ENCODE measurements at places on chromosomes 1 and 21.

- no peak for DNase-seq
Measured at GRCh38 chr1:29889776-29890175, 653.5 kb downstream of the PTPRU start.

- no peak for DNase-seq
Measured at GRCh38 chr1:5928714-5929400, 63.4 kb downstream of the NPHP4 start.

DNA sequence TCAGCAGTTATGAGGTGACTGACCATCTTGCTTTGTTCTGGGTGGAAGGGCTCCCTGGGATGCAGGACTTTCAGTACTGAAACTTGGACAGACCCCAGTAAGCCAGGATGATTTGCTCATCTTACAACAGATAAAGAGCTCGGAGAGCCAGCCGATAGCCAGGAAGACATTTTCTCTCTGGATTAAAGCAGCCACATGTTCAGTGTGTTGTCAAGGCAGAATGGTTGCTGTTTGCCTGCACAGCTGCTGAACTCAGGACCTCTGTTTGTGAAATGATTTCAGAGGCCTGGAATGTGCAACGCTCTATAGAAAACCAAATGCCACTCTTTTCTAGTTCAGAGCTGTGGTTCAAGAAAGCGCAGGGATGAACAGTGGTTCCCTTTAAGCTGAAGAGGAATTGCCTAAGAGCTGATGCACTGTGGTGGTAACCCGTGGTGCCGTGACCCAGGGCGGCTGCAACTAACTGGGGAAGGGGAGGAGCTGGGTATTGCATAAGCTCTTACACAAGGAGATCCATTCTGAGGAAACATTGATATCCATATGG, 40.7 kb downstream of the CASQ2 start:
- peak; percentile 86 for DNase-seq

DNA sequence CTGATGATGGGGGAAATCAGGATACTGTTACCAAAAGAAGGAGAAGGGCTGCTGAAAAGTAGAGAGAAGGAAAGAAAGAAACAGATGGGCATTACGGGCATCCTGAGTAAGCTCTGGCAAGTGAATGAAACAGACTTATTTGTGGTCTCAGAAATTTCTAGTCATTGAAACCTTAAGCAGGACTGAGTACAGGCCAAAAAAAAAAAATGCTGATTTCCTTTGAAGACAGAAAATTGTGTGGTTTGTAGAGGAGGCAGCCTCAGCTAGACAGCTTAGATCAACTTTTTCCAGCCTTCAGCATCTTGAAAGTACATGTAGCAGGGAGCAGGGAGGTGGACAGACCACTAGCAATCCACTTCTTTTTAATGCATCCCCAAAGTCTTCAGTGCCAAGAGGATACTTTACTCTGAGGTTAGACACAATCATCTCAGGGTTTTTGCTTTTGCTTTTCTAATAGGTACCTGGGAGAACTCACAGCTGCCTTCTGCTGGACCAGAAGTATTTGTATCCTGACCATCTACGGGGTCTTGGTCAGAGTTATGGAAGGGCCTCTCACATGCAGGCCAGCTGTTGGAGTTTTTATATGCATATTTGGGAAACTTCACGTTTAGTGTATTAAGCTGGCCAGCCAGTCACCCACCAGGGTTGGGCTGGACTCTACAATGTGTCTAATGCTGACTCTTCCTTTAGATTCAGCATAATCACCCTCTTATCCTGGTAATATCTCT, 10.6 kb upstream of the CAPZB start:
- peak; percentile 34 for DNase-seq

DNA sequence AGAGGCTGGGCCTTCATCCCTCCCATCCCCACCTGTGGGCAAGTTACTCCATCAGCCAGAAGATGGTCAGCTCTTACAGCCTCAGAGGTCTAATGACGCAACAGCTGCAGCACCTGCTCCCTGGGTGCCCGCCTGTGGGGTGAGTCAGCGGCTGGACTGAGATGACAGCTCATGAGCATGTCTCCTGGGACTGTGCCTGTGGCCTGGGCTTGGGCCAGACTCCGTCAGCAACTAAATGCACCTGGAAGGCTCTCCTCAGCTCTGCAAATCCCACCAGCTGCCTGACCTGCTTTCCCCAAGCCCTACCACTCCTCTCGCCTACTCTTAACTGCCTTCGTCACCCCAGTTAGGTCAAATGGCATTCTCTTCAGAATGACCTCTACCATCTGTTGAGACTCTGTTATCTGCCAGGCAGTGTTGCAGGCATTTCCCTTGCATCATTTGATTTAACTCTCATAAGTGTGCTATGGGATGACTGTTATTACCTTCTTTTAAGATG, 47.7 kb downstream of the ETS2 start:
- peak; percentile 84 for DNase-seq

DNA sequence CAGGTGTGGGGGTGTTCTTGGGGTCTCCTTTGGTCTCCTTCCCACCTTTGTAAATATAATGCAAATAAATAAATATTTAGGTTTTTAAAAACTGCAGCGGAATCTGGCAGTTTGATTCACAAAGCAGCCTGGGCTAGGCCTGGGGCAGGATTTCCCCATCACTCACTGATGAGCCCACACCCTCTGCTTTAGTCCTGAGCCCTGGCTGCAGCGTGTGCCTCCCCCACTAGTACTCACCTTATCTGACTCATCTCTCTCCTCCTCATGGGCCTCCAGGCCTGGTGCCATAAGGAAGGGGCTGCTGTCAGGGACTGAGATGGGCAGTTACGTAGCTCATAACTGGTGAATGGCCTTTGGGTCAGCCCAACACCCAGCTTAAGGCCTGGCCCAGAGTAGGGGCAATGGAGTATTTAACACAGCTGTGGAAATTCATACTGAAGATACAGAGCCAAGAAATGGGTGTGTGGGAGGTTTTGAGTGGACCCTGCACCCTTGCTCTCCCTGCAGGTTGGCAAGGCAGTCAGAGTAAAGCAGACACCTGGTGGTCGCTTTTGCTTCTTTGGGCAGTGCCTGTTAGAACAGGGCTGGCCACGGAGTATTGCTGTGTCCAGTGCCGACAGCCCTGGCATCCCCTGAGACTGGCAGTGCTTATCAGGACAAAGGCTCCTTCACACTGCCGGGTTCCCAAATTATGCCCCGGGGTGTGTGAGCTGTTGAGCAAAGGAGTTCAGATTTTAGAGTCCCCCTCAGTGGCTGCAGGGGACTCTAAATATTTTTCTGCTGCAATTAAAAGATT, 39.7 kb downstream of the AZIN2 start:
- no peak for DNase-seq
